ENCODE measurements at places on chromosomes 7 and 10.
A peak's percentile ranks its signal among the peaks of the same experiment; 100 is the strongest.

GRCh38 chr7:26332698-26333097 is 41.0 kb downstream of the SNX10 start:
- DNase-seq, result peak; percentile 21

DNA sequence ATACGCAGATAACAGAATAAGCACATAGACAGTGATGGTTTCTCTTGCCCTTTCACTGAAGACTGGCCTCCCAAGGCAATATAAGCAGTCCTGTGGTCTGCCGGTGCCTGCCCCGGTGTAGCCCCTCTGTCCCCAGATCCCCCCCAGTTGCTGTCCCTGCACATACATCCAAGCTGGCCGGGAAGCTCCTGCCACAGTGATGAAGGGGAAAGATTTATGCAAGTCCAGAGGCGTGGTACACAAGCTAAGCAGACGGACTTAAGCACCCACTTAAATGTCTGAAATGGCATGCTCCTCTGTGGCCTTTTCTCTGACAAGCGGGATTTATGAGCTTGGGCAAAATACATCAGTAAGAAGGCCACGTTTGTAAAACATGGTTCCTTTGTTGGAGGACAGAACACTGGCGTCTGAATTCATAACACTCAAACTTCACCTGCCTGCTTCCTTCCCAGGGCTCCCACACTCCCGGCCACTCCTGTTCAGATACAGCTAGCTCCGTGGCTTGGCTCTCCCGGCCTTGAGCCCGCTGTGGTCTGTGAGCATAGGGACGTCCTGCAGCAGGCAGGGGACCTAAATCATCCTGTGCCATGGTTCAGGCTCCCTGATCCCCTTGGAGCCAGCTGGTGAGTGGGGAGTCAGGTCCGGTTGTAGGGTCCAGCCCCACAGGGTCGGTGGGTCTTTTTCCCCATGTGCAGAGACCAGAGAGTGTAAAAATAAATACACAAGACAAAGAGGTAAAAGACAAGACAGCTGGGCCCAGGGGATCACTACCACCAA is 61.7 kb upstream of the PPP2R2D start:
- no peak for DNase-seq

GRCh38 chr7:139118234-139118804 is 8.8 kb upstream of the ZC3HAV1 start:
- peak; percentile 58 for DNase-seq

DNA sequence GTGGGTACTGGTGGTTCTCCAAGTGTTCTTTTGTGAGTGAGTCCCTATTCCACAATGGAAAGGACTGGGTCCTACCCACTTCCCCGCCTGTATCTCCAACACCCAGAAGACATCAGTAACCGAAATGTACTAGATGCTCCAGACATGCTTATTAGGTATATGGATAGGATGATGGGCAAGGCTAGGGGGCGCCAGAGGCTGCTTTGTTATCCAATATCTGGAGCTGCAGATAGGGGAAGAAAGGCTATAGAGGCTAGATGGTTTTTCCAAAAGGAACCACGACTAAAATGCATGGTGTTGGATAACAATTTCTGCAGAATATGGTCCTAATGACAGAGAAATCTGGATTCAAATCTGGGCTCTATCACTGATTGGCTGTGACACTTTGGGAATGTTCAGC is 56.2 kb upstream of the TM9SF3 start:
- DNase-seq, result peak; percentile 93

- DNase-seq, result peak; percentile 28
Measured at GRCh38 chr7:106010331-106010730, 47.3 kb downstream of the CDHR3 start.

- no peak for DNase-seq
Measured at GRCh38 chr10:1629326-1630198, 107.8 kb downstream of the ADARB2 start.

GRCh38 chr10:24209432-24209771 is 464 bp downstream of the KIAA1217 start:
- DNase-seq, result no peak

- peak; percentile 67 for DNase-seq
Measured at GRCh38 chr10:11194859-11195586, 177.4 kb downstream of the CELF2 start.

GRCh38 chr7:158487631-158488151 is 99.9 kb downstream of the PTPRN2 start:
- no peak for DNase-seq

DNA sequence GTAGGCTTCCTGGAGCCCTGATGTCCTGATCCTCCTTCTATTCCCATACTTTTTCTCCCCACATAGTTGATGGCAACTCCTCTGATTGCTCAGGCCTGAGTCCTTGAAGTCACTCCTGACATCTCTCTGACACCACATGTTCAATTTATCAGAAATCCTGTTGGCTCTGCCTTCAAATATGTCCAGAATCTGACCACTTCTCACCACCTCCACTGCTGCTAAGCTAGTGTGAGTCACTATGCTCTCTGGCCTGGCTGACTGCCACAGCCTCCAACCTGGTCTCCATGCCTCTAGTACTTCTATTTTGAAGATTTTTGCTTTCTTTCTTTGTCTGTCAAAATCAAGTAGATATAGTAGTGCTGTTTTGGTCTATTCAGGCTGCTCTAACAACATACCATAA is 53.0 kb downstream of the TMEM229A start:
- DNase-seq, result no peak

GRCh38 chr7:44489955-44490350 is 505 bp downstream of the NUDCD3 start:
- no peak for DNase-seq

GRCh38 chr10:113496111-113497109 is 56.4 kb upstream of the HABP2 start:
- DNase-seq, result peak; percentile 38

DNA sequence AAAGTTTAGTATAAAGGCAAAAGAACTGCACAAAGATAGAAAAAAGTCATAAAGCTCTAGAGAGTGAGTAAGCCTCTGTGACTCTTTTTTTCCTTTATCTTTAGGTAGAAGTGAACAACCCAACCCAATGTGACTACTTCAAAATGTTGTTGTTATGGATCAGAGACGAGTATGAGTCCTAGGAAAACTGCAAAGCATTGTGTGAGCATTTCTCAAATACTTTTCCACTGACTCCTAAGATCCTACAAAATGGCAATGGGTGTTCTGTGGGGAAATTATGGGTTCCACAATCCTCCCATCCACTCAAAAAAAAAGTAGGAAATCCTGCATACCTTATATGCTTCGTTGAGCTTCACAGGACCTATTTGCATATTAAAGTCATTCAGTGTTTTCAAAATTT is 177.1 kb downstream of the DGKI start:
- DNase-seq, result no peak

GRCh38 chr7:14747701-14748100 is 154.8 kb downstream of the DGKB start:
- no peak for DNase-seq

Measured in suppressor macrophage (primary cell).